ENCODE measurements at places on chromosomes 5 and 9.

DNA sequence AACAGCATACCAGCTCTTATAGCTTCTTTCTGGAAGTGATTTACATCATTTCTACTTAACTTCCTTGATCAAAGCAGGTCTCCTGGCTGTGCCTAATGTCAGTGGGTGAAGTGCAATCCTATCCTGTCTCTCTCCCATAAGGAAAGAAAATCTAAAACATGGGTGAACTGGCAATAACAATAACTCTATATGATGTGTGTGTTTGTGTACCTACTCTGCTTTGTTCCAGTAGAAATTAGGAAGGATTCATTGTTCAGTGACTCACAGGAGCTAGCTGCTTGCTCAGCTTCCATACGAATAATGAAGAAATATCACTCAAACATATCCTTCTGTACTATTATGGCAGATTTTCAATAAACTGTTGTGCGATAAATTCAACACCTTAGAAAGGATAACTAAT lies 123.7 kb downstream of the ADGRV1 start:
- DNase-seq: no peak

DNA sequence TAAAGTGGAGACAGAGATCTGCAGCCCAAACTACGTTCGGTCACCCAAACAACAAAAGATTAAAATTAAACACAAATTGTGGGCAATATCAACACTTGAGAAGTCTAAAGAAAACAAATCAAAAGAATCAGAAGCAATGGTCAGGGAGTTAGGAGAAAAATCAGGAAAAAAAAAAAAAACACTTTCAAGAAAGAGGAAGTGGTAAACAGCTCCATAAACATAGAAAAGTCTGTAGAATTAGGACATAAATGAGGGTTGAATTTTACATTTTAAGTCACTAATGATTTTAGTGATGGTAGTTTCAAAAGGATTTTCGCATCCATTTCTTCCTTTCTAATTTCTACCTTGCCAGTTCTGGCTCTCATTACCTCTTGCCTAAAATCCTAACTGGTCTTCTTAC lies 10.1 kb downstream of the RNF145 start:
- no peak for DNase-seq

- no peak for DNase-seq
Observed at GRCh38 chr9:135418161-135418560, 61.4 kb upstream of the PPP1R26 start.

GRCh38 chr5:142323480-142324135 lies 1.2 kb downstream of the SPRY4 start:
- no peak for DNase-seq

- DNase-seq: no peak
Observed at GRCh38 chr5:83337453-83338035, 134.0 kb upstream of the VCAN start.

DNA sequence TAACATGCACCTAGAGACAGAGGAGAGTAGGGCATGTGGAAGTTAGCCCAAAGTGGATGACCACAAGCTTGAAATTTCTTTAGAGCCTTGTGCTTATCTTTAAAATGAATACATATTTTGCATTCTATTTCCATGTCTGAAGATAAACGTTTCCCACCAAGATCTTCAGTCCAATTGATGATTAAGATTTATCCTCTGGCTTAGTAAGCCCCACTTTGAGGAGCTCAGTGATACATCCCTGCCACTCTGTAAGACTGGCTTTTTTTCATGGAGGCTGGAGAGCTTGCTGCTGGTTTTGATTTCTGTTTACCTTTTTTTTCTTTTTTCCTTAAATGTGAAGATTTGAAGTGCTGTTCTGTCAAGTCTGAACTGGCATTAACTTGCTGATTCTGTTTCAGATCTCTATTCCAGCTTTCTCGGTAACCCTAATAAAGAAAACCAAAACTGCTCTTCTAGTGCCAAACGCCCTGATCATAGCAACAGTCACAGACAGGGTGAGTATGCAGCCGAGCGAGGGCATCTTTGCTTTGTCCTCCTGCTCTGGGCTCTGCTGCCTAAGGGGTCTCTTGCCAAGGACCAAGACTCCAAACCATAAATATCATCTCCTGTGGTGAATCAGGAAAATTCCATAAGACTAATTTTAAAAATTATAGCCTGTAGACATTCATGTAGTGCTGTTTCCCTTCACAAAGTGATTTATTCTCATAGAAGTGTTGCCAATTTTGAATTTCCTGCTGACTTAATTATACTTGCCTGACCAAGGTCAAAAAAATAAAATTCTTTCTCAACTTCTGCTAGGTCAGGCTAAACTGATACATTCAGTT lies 54.3 kb downstream of the GRAMD2B start:
- DNase-seq: no peak

GRCh38 chr9:129197978-129198318 lies 19.9 kb upstream of the IER5L start:
- no peak for DNase-seq

DNA sequence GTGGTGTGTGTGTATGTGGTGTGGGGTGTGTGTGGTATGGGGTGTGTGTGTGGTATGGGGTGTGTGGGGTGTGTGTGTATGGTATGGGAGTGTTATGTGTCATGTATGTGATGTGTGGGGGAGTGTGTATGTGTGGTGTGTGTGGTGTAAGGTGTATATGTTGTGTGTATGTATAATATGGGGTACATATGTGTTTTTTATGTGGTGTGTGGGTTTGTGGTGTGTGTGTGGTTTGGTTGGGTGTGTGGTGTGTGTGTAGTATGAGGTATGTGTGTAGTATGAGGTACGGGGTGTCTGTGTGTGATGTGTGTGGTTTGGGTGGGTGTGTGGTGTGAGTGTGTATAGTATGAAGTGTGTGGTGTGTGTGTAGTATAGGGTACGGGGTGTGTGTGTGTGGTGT lies 11.4 kb downstream of the ECSCR start:
- DNase-seq: no peak

DNA sequence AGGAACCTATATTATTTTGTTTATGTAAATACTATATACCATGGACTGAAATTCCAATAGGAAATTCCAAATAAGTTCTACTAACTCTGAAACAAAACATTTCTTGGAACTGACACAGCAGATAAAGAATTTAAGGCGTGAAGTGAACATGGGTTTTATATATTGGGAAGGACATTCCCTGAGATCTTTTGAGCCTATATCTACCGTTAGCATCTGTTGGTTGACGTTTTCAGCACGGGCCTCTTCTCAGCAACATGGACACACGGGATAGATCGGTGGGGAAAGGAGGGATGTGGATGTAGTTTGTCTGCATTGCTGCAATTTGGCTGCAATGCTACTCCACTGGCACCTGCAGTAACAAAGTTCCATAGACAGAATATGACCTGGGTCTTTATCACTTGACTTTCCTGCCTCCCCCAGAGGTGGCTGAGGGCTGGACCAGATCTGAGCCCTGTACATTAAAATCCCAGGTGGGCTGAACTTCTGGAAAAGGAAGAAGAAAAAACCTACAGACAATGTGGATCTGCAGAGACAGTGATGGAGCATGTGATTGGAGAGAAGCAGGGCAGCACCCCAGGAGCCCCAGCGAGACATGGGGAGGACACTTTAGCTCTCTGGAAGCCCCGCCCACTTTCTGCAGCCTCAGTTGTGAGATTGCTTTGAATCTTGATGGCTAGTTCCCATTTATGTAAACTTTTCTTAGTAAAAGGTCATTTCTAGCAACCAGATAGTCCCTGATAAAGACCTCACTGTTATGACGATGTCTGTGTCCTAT lies 91.2 kb upstream of the CPEB4 start:
- DNase-seq: no peak

- DNase-seq: no peak
Observed at GRCh38 chr5:127892467-127893207, 189.4 kb downstream of the CCDC192 start.

DNA sequence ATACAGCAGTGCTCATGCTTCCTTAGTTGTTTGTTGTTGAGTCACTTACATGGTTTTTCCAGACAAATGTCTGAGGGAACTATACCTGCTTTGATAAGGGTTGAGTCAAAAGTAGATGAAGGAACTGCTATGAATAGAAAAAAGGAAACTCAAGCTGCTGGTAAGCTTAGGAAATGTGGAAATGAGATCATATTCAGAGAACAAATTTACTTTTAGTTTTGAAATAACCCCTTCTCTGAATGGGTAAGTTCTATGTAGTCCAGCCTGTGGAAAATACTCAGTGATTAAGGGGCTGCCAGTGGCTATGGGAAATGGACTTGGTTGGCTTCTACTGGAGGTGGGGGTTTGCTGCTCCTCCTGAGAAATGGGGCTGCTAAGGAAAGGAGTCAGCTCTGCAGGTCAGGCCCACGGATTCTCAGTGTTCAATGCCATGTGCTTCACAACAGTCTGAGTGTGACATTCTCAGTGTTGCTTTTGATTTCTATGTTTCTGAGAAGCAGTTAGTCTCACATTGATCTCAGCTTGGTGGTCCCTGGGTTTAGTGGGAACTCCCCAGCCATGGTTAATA lies 47.7 kb upstream of the GLRX start:
- peak; percentile 68 for DNase-seq

DNA sequence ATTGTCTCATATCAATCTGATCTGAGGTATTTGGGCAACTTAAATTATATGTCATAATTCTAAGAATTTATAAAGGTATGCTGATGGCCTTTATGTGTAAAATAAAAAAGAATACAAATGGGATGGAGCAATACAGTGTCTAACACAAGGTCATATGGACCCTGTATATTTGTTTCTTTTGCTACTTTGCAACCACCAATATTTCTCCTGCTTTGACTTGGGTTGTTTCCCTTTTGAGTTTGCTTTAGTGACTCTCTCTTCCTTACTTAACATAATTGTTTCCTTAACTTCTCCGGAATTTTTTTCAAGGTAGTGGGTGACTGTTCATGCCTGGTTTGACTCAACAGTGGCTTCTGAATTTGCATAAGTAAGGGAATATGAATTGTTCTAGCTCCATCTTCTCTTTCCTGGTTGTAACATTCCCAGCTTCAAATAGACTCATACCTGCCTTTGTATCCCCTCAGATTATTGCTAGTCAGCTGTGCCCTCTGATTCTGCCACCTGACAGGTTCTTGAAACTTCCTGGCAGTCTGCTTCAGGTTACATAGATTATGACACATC lies 30.2 kb upstream of the ANXA1 start:
- no peak for DNase-seq

GRCh38 chr9:72333197-72333596 lies 31.8 kb downstream of the ZFAND5 start:
- DNase-seq: no peak

- no peak for DNase-seq
Observed at GRCh38 chr5:88377705-88378656, 109.3 kb upstream of the TMEM161B start.

DNA sequence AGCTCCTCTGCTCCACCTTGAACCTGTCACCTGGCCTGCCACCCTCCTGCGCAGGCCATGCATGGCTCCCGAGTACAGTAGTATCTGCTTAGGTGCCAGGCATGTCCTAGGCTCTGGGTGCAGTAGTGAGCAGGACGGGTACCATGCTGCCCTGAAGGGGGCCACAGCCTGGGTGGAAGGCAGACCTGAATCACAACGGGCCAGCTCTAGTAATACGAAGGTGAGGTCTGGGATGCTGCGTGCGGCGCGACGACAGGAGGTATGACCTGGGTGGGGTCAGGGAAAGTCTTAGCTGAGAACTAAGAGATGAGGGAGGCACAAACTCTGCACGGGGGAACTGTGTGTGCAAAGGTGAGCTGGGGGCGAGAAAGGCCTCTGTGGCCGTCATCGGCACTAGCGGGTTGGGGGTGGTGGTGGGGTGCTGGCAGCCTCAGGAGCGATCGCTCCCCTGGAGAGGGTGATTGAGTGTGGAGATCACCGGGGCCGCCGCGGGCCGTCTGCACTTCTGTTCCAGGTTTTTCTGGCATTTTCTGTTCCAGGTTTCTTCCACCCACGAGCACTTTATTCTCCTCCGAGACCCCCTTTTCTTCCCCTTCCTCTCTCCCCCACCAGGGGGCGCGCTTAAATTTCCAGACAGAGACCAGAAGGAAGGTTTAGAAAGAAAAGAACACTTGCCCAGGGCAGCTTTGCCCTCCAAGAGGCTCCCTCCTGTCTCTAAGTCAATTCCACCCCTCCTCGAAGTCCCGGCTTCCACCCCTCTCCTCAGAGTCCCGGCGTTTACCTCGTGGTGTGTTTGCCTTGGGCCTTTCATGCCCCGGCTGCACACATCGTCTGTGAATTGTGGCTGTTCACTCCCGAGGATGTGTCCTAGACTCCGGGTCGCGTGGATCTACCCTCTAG lies 15.1 kb downstream of the PDLIM4 start:
- peak; percentile 67 for DNase-seq

GRCh38 chr9:89799766-89800165 lies 195.0 kb downstream of the GADD45G start:
- DNase-seq: no peak

- no peak for DNase-seq
Observed at GRCh38 chr5:68071736-68072135, 143.8 kb upstream of the PIK3R1 start.

GRCh38 chr9:79173932-79174331 lies 397.8 kb upstream of the TLE4 start:
- DNase-seq: no peak

DNA sequence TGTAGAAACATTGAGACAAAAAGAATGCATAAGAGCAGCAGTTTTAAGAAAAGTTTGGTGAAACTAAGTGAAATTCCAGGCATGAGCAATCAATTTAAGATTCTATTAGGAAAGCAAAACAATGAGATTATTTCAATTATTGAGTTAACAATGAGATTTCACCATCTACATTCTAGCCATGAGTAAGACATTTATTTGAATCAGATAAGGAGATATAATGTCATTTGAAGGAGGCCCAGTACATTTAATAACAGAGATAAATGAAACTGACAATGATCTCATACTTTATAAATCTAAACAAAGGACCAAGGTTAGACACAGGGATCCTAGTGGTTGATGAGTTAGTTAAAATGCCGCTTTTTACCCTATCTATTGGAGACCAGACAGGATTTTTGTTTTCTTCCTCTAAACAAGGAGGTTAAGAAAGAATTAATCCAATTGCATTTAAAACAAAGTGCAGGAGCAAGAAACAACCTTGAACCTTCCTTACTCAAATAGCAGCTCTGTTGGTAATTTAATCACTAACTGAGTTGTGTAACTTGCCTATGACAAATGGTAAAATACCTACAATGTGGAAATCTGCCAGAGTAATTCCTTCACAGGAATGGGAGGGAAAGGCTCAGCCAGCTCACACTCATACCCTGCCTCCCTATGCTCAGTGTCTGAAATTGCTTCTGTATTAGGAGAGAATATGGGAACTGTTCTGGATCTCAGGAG lies 103.5 kb upstream of the NR3C1 start:
- DNase-seq: no peak

DNA sequence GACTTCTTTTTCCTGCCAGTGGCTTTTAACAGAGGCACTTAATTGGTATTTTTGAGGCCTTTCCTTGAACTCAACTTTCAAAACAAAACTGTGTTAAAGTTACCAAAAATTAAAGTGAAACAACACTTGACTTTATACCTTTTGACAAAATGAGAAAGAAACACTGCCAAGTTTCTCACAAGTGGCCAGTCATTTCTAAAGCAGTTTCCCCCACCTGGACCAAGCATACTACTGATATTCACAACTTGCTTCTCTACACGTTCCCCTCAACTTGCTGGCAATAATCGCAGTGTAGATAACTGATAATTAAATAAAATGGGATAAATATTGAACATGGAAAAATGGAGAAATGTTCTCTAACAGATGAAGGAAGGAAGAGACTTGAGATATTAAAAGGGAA lies 135.7 kb downstream of the TLR4 start:
- no peak for DNase-seq

GRCh38 chr5:159826351-159827214 lies 89.7 kb upstream of the ADRA1B start:
- DNase-seq: no peak
